ENCODE measurements at places on chromosomes 5 and 9.

- no peak for DNase-seq
Measured at GRCh38 chr9:128470560-128470959, 14.8 kb downstream of the ODF2 start.

- DNase-seq, result no peak
Measured at GRCh38 chr5:43917925-43918324, 314.9 kb downstream of the NNT start.

DNA sequence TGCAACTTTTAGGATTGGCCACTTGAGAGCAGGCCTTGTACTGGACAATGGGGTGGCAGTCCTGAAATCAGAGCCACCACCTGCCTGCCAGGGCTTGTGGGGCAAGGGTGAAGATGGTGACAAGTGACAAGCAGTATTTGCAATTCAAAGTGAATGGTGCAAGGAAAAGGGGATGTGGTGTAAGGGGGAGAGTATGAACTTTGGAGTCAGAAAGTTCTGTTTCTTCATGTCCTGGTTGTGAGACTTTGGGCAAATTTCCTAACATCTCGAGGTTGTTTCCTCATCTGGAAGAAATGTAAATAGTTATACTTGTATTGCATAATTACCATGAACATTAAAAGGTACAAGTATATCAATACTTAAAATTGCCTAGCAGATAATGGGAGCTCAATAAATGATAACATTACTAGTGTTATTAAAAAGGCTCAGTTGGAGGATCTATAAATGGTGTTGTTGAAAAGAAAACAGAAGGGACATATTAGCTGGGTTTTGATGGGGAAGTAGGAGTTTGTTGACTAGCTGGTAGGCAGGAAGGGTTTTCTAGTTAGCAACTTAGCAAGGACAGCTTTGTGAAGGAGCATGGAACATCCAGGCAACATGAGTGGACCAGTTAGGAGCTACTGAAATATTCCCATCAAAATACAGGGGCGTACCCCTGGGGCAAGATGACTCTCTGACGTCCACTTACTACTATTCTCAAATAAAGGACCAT, 21.3 kb upstream of the MEGF9 start:
- DNase-seq, result no peak

DNA sequence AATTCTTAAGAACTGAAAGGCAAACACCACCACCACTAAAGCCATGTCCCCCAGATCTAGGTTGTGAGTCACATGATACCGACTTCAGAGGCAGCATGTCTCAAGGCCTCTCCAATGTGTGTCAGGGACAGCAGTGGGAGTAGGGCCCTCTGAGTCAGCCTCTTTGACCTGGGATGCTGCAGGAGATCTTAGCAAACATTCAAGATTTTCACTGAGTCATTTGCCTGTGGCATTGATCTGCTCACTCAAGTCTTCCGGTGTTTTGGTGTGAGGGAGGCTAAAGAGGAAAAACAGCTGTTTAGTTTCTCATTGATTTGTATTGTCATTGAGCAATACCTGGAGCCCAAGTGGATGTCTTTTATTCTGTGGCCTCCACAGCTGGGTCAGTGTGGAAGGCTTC, 36.1 kb downstream of the TMC1 start:
- peak; percentile 31 for DNase-seq

- DNase-seq, result no peak
Measured at GRCh38 chr9:84950879-84951811, 281.6 kb downstream of the NTRK2 start.

DNA sequence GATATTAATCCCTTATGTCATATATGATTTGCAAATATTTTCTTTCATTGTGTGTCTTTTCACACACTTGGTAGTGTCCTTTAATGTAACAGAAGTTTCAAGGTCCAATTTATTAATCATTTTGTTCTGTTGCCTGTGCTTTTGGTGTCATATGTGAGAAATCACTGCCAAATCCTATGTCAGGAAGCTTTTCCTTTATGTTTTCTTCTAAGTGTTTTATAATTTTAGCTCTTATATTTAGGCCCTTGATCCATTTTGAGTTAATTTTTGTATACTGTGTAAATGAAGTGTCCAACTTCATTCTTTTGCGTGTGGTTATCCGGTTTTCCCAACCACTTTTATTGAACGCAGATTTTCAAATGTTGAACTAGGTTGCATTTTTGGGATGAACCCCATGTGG, 6.1 kb upstream of the ZNF510 start:
- no peak for DNase-seq

DNA sequence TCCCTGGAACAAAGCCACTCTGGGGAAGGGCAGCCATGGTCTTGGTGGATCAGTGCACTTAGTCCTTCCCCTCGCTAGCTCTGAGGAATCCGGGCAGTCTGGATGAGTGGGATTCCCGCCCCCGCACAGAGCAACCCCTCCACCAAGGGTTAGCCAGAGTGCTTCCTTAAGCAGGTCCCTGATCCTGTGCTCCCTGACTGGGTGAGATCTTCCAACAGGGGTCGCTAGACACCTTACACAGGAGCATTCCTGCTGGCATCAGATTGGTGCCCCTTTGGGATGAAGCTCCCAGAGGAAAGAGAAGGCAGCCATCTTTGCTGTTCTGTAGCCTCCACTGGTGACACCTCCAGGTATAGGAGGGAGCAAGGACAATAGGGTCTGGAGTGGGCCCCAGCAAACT, 228.8 kb downstream of the AP3B1 start:
- no peak for DNase-seq

GRCh38 chr5:57653636-57654290, 171.2 kb upstream of the ACTBL2 start:
- DNase-seq, result no peak

All from stimulated activated CD4-positive, alpha-beta T cell treated with anti-CD3 and anti-CD28 coated beads, Interleukin-2, amount 100 ng/mL, for 24 hours (primary cell).